Renal cortex interstitium (tissue), 15 donors: ENCODE measurements at places on chromosomes 1 and 21. TPM values are rescaled to one million over a fixed set of nuclear protein-coding genes. Genes with fewer than 3 reads are reported as not detected.

DNA sequence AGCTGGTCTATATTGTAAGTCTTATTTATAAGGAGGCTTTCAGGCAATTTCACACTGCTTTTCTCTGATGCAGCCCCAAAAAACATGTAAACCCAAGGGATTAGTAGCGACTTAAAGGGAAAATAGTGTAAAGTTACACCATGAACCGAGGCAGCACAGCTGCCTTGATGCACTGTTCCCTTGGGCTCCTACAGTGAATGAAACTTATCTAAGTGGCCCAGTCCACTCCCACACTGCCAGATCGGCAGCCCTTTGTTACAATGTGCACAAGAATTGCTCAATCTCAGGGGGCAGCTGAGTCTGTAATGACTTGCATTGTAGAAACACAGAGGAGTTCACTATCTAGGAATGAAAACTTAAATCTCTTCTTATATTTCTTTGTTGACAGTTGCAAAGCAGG is 120.8 kb upstream of the ADGRL2 start:
- no peak for DNase-seq

DNA sequence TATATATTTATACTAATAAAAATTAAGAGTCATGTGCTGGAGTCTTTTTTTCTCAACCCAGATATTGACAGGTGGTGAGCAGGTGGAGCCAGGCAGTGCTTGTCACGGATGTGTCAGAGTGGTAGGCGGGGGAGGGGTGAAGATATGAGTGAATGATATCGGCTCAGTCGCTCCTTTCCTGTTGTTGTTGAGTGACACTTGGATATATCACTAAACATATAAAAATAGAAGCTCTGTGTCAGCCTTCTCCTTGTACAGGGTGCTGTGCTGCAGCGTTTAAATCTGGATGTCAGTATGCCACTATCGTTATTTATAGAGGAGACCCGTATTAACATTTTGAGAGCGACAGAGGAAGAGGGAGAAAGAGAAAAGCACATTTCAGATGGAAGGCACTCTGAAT is 339.6 kb downstream of the NUF2 start:
- DNase-seq, result no peak

- DNase-seq, result no peak
These were observed 470 bp upstream of the RTCA start for GRCh38 chr1:100265562-100265930.

GRCh38 chr21:46054451-46054881 is 43.4 kb upstream of the COL6A2 start:
- no peak for DNase-seq

- DNase-seq, result no peak
These were observed 31.4 kb upstream of the PCBP3 start for GRCh38 chr21:45611939-45612664.

- DNase-seq, result no peak
These were observed 306.6 kb downstream of the PCP4 start for GRCh38 chr21:40173816-40174215.

The SPATA1 gene
- 2.1 TPM for polyA plus RNA-seq
